ENCODE measurements at places on chromosomes 6 and 20.

DNA sequence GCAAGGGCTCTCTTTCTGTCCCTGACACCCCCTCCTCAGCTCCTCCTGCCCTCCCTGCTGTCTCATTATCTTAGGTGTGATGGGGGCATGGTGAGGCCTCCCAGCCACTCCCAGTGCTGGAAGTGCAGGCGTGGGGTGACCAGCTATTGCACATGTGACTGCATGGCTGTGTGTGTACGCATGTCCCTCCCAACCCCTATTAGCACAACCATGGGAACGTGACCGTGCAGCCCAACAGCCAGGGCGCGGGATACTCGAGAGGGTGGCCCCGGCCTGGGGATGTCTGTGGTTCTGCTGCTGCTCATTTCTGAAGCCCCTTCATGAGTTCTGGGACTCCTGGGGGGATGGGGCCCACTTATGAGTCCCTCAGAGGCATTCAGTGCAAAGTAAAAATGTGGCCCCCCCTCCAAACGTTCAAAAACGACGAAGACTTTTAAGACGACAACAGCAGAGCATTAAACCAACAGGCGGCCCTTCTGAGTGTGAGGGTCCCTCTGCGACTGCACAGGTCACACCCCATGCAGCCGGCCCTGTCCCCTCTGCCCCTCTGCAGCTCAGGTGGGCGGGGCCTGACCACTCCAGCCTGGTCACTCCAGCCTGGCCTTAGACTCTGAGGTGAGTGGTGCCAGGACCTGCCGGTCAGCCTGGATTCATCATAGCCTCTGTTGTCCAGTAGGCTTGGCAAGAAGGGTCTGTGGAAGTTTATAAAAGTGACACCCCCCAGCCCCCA is 51.1 kb downstream of the RBM38 start:
- no peak for DNase-seq

- no peak for DNase-seq
These were observed 89.9 kb upstream of the MYLIP start for GRCh38 chr6:16038938-16039337.

GRCh38 chr6:120290964-120291363 is 941.4 kb upstream of the MAN1A1 start:
- no peak for DNase-seq

- no peak for DNase-seq
These were observed 1.1 kb downstream of the OPRL1 start for GRCh38 chr20:64080813-64081623.

GRCh38 chr20:8796088-8796660 is 272.7 kb upstream of the PLCB4 start:
- no peak for DNase-seq
